ENCODE measurements at places on chromosomes 4 and X.

GRCh38 chr4:47270201-47270888, 193.2 kb downstream of the COMMD8 start:
- no peak for DNase-seq

GRCh38 chr4:88054229-88054628, 46.8 kb downstream of the PKD2 start:
- no peak for DNase-seq

DNA sequence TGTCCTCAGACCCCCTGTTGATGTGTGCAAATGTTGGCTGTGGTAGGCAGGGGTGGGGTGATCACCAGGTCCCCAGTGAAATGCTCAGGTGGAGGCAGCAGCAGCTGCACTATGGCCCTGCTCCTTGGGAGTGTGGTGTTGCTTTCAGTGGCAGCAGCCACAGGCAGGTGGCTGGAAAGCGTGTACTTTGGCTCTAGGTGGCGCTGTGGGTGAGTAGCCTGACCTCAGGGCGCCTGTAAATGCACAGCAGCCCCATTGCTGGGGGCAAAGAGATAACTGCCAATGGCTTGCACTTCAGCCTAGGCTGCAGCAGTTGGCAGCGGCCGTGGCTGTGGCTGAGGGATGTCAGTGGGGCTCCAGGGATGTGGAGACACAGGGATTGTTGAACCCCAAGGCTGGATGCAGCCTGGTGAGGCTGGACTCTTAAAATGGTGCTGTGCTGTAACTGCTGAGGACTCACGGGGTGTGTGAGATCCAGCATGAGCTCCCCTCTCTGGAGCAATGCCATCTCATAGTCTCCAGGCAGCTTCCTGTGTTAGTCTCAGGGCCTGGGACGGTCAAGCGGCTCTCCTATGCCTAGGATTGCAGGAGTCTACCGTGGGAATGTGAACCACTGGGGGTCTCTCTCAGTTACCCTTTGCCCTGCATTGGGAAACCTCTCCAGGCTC, 421.7 kb upstream of the HTR2C start:
- DNase-seq: no peak

GRCh38 chr4:175252642-175253041, 334.5 kb downstream of the ADAM29 start:
- no peak for DNase-seq

DNA sequence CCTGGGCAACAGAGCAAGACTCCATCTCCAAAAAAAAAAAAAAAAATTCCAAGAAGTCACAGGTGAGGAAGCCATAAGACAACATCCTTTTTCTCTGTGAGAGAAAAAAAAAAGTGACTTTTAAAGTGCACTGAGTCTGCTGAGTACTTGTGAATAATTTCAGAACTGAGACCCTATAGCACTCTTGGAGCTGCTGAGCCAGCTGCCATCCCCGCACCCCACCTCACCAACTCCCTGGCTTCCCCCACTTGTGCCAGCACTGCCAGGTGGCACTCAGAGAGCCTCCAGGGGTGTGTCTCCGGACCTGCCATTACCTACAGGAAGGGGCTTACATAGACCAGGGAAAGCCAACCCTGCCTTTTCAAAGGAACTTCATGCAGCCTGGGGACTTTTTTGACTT, 39.2 kb upstream of the HS3ST1 start:
- no peak for DNase-seq
